GOT3 (cell line): ENCODE measurements at places on chromosomes 1 and 21.

DNA sequence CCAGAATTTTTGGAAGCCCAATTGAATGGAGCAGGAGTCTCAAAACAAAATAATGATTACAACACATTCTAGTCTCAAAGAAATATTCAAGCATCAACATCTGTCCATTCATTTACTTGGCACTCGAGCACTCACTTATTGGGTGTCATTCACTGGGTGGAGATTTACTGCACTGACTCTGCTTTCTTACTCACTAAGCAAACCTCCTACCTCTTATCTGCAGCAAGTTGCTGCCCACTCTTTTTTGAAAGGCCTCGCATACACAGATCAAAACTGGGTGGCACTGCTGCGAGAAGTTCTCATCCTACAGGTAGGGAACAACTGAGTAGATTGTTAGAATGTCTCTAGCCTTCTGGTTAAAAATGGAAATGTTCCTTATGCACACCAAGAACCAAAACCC is 18.0 kb downstream of the RHBDL2 start:
- DNase-seq: no peak

GRCh38 chr1:22344851-22345560 is 106.6 kb upstream of the ZBTB40 start:
- DNase-seq: no peak

GRCh38 chr1:20323613-20323920 is 32.9 kb downstream of the VWA5B1 start:
- DNase-seq: no peak

DNA sequence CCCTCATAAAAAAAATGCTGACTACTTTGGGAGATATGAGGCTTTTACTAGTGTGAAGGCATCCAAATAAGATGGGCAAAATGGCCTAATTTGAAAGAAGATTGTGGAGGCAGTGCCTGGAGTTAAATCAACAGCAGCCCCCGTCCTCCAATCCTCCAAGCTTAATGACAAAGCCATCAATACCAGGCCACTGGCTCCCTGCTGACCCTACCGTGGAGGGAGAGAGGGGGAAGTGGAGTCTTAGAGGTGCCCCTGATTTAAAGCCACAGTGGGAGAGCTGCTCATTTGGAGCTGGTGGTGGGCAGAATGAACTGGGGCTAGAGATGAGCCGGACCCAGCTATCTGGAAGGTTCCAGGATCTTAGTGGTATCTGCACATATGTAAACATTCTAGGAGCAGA is 24.3 kb upstream of the KNCN start:
- DNase-seq: no peak

- DNase-seq: no peak
Measured at GRCh38 chr1:219902951-219903350, 25.4 kb downstream of the SLC30A10 start.

DNA sequence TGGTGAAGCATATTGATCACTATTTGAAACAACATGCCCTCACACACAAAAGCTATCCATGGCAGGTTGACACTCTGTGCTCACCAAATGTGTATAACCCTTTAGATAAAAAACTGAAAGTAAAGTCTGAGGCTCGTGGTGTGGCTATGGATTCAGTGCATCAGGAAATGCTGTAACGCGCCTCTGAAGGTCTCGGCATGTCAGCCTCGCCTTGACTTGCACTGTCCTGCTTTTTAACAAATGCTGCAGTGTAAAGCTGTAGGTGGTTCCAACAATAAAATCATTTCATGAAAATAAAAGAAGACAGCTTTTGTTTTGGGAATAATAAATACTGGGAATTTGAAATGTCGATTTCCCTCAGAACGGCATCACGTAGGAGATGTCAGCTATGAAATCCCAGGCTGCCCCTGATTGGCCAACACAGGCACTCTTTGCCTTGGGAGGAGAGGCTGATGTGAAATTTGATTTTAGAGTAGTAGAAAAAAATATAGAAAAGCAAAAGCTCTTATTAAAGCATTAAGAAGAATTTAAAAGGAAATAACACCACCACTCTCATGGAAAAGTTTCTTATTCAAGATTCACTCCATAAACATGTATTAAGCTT is 168.2 kb downstream of the DSCAM start:
- no peak for DNase-seq

DNA sequence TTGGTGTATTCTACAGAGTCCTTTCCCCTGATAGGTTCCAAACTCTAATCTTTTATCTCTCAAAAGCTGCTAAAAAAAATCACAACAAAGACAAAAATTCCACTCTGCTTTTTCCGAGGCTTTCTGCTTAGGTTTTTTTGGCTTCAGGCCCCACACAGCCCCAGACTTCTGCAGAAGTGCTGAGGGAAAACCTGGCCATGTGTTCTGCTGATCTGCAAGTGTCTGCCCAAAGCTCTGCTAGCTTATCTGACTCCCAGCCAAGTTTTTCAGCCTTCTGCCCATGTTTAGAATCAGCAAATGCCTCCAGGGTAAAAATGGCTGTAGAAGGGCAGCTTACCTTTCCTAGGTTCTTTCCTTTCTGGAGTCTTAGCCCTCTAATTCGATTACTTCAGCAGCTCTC is 28.4 kb downstream of the DISP3 start:
- no peak for DNase-seq

DNA sequence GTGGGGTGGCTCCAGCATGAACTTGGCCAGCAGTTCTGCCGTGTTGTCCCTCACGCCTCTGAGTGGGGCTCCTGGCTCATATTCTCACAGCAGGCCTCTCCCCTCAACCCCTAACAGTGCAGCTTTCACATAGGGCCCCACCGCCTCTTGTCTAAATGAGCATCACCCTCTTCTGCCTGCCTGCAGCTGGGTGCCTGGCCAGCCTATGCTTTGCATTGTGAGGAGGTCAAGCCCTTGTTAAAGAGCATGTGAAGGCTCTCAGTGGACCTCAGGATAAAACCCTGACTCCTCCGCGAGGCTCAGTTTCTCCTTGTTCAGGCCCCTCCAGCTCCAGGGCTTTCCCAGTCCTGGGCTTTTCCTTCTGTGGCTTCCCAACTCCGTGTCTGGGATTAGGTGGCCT is 34.8 kb downstream of the CRYAA start:
- DNase-seq: no peak

DNA sequence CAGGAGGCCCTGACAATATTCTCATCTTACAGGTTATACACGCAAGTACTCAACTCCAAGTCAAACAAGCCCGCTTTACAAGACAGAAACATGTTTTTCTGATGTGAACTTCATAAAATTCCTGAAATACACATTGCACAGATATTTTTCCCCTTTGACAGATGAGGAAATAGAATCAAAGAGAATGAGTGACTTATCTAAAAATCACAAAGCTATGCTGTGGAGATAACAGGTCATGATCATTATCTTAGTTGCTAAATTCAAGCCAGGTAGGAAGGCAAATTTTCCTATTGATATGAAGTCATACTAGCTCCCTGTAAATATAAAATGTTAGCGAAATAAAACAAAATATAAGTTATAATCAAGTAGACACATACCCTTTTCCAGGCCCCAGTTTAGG is 18.3 kb downstream of the UBR4 start:
- DNase-seq: no peak

DNA sequence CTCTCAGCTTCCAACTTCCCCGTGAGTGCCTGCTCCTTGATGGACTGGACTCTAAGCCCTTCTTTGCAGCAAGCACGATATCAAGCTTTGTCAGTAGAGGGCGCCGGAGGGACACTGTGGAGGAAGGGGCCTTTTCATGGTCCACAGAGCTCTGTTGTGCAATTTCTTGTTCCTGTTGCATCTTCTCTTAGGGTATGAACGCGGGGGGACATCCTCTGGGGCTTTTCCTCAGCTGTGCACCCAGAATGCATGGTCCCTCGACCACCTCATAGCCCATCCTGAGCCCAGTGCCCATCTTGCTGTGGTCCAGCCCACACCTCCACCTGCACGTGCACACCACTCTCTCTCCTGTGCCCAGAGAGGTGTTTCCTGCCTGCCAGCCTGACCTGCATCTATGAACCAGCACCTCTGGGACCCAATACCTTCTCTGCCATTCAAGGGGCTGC is 556.8 kb downstream of the PTPRU start:
- peak; percentile 37 for DNase-seq

DNA sequence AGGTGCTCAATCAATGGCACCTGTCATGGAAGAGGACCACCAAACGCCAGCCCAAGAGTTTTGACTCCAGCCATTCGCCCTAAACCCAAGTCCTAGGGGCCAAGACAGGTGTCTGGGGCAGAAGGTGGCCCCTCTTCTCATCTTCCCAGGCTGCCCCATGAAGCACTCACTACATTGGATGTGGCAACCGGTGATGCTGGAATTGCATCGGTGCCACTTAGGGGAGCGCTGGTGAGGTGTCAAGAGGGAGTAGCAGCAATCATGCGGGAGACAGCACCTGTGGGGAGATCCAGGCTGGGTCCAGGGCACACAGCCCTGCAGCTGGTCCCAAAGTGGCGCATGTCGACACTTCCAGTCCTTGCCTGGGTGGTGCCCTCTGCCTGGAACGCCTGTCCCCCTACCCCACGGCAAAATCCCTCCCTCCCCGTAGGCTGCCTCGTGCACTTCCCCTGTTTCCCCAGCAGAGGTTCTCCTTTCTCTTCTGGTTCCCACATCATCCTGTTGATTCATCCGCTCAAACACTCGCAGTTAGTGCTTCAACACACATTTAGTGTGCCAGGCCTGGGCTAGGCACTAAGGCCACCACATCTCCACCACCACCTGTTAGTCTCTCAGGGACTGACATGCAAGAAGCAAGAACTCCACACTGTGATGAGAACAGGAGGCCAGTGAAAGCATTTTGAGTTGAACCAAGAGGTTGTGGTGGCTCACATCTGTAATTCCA is 18.5 kb downstream of the PLA2G2D start:
- no peak for DNase-seq

DNA sequence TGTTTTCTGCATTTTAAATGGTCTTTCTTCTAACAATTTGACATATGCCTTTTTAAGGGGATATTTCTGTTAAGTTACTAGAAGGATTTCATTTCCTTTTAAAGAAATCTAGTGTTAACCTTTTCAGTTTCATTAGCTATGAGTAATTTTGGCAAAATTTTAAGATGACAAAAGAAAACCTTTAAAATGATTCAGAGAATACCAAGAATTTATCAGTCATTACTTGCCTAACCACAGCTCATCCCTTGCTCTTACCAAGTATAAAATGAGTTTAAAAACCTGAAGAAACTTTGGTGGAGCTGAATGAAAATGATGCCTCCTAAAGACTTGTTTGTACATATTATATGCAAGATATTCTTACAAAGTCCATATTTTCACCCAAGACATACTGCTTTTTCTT is 101.7 kb downstream of the NEK7 start:
- DNase-seq: no peak

GRCh38 chr1:212791261-212791675 is 309 bp downstream of the NSL1 start:
- peak; percentile 77 for DNase-seq

GRCh38 chr1:99676876-99677275 is 31.0 kb downstream of the PALMD start:
- DNase-seq: no peak

DNA sequence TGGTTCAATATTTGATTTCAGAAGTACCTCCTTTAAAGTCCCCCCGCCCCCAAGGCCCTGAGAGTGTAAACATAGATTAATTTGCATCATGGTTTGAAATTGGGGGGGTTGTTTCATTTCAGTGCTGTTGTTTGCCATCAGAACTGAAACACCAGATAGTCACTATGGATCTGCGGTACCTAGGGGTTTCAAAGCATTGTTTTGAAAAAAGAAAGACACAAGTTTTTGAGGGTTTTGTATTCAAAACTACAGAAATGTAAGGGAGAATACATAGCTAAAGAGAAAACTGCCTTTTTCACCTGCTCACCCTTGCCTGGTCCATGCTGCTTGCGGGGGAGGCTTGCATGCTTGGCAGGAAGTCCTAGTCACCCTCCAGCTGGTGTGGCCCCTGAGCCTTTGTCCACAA is 59.3 kb downstream of the ACP6 start:
- DNase-seq: no peak

DNA sequence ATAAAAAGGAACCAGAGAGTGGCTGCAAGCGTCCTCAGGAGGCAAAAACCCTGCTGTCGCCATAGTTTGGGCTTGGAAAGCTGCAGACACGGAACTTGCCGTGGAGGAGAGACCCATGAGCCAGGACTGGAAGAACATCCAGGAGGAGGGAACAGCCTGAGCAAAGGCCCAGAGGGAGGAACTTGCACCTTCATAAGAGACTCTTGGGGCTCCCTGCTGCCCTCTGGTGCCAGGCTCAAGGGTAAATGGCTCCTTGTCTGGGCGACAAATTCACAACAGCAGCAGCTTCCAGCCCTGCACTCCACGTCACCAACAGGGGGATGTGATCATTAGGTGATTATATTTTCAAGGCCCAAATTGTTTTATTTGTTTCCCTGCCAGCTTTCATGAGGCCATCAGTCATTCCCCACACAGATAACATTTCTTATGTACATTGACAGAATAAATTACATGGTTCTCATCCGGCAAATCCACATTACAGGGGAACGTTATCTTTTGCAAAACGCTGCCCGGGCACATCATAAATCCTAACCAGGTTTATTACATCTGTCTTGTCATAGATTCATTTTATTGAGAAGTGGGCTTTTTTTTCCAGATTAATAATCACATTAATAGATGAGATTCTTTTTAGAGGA is 143.0 kb upstream of the GRIK3 start:
- no peak for DNase-seq

- DNase-seq: no peak
Measured at GRCh38 chr1:221478050-221478949, 263.6 kb downstream of the DUSP10 start.

DNA sequence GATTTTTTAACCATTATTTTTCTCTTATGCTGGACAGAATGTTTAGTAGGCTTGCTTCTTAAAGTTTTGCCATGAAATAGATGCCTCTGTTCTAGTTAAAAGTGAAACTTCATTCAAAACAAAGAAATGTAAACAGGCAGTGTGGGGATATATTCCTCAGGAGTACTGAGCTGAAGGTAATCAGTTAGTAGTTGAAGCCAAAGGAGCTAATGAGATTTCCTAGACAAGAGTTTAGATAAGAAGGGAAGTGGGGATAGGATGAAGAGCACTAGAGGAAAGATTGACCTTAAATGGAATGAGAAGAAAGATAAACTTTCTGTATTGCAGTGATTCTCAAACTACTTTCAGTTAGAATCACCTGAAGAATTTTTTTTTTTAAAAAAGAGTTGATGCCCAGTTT is 23.9 kb downstream of the PRRC2C start:
- DNase-seq: no peak

DNA sequence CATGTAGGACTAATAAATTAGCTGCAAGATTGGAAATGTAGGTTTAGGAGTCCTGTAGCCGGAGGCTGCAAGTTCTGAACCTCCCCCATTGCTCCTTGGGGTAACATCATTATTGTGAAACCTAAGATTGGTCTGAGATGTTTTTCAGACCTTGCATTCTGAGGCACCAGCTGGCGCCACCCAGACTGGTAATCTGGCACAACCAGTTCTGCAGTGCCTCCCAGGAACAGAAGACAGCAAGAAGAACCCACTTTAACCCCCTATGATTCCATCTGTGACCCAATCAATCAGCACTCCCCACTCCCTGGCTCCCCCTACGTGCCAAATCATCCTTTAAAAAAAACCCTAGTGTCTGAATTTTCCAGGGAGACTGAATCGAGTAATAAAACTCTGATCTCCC is 11.6 kb upstream of the DNAJC6 start:
- DNase-seq: no peak

- no peak for DNase-seq
Measured at GRCh38 chr1:200265104-200265503, 144.7 kb downstream of the ZNF281 start.
